COR-L47 (cell line): ENCODE measurements at places on chromosomes 11 and 22.
A peak's percentile ranks its signal among the peaks of the same experiment; 100 is the strongest.

- peak; percentile 86 for DNase-seq
Measured at GRCh38 chr11:46247659-46248058, 29.8 kb upstream of the CREB3L1 start.

DNA sequence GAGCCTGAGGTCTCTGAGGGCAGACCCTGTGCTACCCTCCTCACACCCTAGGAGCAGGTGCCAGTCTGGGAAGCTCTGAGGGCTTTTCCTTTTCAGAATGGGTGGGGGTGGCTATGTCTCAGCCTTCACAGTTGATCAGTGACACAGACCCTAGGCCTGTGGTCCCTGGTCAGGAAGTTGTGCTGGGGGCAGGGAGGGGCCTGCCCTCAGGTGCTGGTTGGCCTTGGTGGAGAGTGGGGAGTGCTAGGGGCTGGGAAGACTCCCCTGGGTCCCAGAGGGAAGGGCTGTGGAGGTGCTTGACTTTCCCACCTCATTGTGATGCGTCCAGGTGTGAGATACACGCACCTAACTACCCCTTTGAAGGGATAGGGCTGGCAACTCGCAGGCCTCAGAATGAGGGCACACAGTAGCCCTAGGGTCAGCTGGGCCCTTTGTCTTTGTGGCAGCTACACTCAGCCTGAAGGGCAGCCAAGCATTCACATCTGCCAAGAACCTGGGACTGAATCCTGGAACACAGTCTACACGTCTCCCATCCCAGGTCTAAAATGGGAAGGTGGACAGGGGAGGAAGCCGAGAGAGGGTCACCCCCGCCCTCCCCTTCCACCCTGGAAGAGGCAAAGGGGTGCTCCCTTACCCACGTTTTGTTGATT, 31.2 kb upstream of the ATXN10 start:
- no peak for DNase-seq

- no peak for DNase-seq
Measured at GRCh38 chr11:24679821-24680351, 183.0 kb downstream of the LUZP2 start.

GRCh38 chr11:34166806-34167740, 61.6 kb downstream of the NAT10 start:
- DNase-seq, result no peak

DNA sequence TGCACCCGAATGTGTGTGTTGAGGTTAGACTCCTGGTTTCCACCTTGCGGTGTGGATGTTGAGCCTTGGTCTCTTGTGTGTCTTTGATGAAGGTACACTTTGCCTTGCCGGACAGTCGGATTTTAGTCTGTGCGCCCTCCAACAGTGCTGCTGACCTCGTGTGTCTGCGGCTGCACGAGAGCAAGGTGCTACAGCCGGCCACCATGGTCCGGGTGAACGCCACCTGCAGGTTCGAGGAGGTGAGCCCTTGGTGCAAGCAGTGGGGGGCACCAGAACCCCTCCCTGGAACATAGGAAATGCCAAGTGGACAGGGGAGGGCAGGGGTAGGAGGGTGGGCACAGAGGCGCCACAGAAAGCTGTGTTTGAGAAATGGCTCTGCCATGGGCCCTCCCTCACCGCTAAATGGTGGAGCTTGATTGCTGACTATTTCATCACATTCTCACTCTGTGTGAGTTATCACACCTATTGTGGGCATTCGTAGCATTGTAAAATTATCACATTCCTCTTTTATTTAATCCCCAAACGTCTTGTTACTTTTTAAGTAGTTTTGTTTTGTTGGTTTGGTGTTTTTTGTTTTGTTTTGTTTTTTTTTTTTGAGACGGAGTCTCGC, 26.4 kb upstream of the PANX2 start:
- no peak for DNase-seq

- no peak for DNase-seq
Measured at GRCh38 chr11:29305456-29306232, 711.2 kb downstream of the KCNA4 start.
